ENCODE measurements at places on chromosomes 7 and 10. TPM values are rescaled to one million over a fixed set of nuclear protein-coding genes. Genes with fewer than 3 reads are reported as not detected.

GRCh38 chr7:87220734-87221215 lies 1.2 kb upstream of the TMEM243 start:
- no peaks in the 10 kb centered on the region for H3K36me3 ChIP-seq
- peak overlapping the region; percentile 81 for H3K4me3 ChIP-seq
- H3K27me3 ChIP-seq = no peaks in the 10 kb centered on the region

GRCh38 chr7:129210989-129211312 lies 13.9 kb upstream of the AHCYL2 start:
- no peaks in the 10 kb centered on the region for H3K4me1 ChIP-seq
- H3K4me3 ChIP-seq = no peak overlapping the region
- no peak overlapping the region for H3K27ac ChIP-seq
- DNase-seq = no peak
- no peaks in the 10 kb centered on the region for H3K27me3 ChIP-seq

The RPEL1 gene
- total RNA-seq = 0.35 TPM

The SLC13A4 gene
- total RNA-seq = not detected

The CYP2C9 gene
- total RNA-seq = not detected

The SORCS3 gene
- not detected for total RNA-seq
